ENCODE measurements at places on chromosomes 1 and 21.

- DNase-seq, result no peak
Observed at GRCh38 chr1:228356897-228357680, 49.5 kb downstream of the TRIM11 start.

GRCh38 chr1:16607433-16607851 is 5.9 kb downstream of the NBPF1 start:
- no peak for DNase-seq

DNA sequence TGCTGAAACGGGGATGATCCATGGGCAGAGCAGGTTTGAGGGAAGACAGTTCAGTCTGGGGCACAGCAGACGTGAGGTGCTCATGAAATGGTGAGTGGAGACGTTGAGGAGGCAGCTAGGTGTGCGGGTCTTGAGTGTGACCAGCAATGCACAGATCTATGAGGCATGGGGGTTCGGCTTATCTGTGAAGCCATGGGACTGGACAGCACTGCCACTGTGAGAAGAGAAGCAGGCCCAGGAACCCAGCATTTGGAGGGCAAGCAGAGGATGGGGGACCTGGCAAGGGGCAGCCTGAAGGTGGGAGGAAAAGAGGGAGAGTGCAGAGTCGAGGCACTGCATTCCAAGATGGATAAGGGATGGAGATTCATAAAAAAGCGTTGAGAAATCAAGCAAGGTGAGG is 8.0 kb downstream of the CSF1 start:
- DNase-seq, result no peak

DNA sequence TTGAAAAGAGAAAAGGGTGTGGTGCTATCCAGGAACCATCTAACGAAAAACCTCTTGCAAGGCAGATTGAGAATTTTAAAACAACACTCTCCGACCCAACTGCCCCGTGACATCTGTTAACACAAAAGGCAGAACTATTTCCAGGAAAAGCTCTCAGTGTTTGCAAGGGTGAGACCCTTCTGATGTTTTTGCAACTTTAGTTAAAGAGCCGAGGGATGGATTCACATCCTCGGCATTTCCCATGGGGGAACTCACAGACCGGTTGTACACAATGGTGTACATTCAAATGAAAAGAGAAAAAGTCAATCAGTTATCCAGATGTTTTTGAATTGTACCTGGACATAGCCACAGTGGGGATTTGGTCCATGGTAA is 120.0 kb downstream of the NGF start:
- no peak for DNase-seq

DNA sequence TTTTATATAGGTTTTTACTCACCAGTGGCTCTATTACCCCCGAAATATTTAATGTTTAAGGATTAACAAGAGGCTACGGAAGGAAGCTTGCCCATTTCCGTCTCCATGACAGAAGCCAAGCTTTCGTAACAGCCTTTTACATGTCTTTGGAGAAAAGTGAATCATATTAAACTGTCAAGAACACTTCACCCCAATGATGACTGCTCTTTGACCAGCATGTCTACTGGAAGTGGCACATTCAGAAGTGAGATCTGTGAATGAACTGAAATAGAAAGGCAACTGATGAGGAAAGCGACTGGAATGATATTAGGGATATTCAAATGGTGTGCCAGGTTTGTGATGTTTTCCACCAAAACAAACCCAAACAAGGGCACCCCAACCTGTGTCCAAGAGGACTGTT is 8.5 kb upstream of the PRDM15 start:
- no peak for DNase-seq

DNA sequence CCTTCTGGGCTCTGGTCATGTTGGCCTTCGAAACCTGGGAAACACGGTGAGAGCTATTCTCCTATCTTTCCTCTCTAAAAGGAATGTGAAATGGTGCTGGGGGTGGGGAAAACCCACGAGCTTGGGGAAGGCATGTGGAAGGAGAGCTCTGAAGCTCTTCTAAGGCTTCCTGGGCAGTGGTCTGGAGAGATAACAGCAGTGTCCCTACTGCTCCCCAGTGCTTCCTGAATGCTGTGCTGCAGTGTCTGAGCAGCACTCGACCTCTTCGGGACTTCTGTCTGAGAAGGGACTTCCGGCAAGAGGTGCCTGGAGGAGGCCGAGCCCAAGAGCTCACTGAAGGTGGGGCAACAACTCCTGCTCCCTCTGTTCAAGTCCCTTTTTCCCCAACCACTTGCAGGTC is 2.8 kb downstream of the USP21 start:
- DNase-seq, result no peak

DNA sequence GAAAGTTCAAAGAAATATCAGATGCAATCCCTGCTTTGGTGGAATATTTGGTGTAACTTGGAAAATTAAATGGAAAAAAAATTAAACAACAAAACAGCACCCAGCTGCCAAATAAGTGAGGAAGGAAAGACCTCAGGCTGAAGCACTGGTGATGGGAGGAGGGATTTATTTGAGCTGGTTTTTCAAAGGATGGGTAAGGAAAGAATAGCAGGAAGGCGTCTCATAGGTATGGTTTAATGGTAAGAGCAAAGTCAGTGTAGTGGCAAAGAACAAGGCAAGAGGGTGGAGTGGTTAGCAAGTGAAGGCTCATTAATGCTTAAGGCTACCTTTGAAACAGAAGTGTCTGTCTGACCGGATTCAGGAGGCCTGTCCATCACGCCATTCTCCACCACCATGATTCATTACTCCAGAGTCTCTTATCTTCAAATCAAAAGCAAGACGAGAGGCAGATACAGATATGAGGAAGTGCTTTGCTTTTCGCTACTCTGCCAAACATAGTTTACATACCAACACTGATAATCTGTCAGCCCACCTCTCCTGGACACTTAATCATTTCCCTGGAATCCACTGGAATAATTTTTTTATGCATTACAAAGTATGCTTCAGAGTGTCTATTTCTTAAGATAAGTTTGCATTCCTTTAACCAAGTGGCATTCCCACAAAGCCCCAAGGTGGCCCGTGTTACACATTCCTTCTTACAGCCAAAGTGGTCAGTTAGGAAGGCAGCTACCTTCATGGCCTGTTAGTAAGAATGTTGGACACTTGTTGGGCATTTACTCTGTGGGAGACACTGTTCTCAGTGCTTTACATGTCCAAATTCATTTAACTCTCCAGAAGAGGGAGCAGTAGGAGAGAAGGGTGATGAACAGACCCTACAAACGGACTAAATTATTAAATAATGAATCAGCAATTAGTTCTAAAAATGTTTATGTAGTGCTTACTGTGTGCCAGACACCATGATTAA is 146.6 kb downstream of the ROR1 start:
- DNase-seq, result no peak
